ENCODE measurements at places on chromosomes 1 and 21. TPM values are rescaled to one million over a fixed set of nuclear protein-coding genes. Genes with fewer than 3 reads are reported as not detected.

- DNase-seq, result no peak
Observed at GRCh38 chr1:163035446-163036249, 33.5 kb upstream of the RGS4 start.

DNA sequence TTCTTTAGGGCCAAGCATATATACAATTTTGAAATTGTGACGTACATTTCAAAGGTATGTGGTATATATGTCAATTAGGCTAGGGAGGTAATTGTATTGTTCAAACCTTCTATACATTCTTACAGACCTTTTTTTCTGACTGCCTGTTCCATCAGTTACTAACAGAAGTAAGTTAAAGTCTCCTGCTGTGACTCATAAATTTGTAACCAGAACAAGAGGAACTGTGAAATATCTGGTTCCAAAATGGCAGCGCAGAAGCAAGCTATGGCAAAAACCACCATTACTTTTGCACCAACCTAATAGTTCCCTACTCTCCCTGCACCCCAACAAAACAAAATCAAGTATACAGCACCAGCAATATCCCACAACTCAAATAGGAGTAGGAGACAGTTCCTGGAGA lies 93.6 kb downstream of the ENAH start:
- DNase-seq, result no peak

DNA sequence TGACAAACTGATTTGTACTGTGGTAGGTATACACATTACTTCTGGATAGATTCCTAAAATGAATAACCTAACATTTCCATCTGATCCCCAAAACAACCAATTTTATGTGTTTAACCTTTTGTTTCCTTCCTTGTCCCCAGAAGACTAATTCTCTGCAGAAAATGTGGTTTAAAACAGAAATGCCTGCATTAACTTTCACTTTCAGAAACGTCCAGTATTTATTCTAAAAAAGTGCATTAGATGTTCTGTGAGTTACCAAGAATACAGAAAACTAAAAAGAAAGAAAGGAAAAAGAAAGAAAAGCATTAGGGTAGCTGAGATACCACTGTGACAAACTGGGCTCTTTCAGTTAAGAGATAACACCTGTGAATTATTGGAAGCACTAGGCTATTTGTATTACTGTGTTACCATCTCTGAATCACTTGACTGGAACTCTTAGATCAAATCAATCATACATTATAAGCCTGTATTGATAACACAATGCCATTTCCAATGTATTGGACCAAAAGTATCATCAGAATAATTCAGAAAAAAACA lies 177.7 kb downstream of the NCAM2 start:
- DNase-seq, result no peak

DNA sequence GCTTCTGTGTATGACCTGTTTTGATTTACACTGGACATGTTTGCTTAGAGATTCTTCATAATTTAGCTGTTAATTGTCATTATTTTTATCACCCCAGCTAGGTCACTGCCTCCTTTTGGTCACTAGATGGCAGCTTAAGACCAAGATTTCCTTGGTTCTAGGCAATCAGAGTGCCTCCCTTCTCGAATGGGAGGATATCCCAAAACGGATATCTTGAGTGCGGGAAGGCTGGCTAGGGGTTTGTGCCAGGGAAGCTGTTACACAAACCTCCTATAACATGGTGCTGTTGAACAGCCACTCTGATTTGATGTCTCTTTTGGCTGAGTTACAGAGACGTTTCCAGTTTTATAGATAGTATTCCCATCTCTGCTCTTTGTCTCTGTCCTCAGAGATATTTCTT lies 283.5 kb downstream of the S1PR1 start:
- DNase-seq, result no peak

DNA sequence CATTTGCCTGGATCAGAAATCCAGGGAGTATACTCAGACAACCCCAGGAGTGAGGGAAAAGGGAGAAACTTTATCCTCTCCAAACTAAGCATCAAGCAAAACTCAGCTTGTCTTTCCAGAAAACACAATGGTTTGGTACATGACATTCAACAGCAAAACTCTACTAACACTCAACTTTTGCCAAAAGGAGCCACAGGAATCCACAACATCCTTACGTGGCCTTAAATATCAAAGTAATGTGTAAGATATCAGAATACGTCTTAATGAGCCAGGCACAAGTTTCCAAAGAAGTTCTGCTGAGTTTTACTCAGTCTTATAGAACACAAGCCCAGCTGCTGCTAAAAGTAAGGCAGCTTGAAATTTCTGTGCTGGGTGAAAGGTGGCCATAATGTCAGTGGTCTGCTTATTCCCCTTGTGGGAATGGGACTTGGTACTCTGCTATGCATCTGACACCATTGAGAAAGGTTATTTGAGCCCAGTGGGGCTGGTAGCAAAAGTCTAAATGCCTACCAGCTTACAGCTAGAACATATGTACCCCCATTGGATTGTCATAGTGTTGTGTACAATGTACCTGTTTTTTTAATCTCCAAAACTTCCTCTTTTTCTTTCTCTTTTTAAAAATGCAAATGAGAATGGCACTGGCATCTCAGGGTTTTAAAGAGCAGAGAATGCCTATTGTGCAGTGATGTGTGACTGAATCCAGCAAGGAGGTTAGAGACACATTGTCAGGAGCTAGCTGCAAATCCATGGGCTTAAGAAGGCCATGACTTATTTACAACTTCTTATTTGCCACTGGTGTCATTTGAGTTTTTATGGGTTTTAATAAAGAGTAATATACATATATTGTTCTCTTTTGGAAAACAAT lies 62.0 kb upstream of the ST6GALNAC3 start:
- DNase-seq, result no peak

GRCh38 chr1:5901150-5901549 lies 91.1 kb downstream of the NPHP4 start:
- no peak for DNase-seq

DNA sequence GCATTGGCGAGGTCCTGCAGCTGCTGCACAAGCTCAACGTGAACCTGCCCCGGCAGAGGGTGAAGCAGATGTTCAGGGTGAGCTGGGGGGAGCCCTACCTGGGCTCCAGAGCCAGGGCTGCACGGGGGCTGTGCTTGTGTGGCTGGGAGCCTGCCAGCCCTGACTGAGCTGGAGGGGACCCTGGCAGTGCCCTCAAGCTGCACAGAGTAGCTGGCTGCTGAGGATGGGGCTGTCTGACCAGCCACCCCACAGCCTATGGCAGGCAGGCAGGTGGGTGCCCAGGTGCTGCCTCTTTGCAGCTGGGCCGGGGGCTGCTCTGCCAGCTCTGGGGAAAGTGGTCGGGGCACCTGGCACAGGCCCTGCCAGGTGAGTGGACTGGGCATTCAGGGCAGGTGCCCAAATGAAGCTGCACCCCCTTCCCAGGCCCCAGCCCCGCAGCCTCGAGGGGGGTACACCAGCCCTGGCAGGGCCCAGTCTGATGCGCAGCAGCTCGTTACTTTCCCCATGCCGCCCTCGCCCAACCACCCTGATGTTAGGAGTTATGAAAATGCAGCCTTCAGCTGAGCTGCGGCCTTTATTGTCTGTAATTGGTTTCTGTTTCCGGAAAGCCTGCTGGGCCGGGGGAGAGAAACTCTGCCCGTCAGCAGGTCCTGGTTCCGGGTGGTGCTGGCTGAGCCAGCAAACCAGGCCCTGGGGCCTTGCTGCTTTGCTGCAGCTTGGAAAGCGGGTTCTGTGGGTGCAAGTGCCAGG lies 4.3 kb downstream of the PLCH2 start:
- DNase-seq, result no peak

DNA sequence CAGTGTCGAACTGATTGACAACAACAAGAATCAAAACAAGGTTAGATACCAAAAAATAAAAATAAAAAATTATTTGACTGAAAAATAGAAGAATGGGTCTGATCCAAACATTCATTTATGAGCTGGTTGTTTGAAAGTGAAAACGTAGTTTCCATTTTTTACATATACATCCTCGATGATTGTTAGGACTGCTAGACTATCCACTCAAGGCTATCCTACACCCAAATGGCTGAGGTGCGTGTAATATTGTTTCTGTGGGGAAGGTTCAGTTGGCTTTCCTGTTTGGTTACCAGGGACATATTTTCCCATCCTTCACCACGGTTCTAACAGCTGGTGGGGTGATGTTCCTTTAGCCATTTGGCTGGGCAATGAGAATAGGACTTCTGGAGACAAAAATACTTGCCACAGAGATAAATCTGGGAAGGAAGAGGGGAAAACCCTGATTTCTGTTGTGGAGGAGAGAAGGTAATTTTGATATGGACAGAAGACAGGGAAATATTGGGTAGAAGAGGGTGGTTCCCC lies 66.3 kb downstream of the MAP3K7CL start:
- no peak for DNase-seq

GRCh38 chr1:103461161-103462105 lies 64.1 kb upstream of the RNPC3 start:
- DNase-seq, result no peak

GRCh38 chr1:121558514-121558913 lies 373.7 kb downstream of the SRGAP2C start:
- no peak for DNase-seq

DNA sequence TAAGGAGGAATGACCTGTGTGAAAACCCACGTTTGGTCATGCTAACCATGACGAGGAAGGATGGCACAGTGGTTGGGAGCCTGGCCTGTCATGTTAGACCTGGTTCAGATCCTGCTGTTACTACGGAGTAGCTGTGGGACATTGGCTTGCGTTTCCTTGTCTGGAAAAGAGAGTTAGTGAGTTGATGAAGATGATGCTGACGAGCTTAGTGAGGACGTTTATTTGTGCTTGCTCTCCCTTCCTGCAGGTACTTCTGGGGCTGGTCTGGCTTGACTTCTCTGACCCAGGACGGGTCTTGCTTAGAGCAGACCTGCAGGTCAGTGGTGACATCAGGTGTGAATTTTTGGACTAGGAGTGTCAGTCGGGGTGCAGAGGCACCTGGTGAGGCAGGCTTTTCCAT lies 14.7 kb downstream of the GALNT2 start:
- no peak for DNase-seq

- DNase-seq, result no peak
Observed at GRCh38 chr1:36567601-36568341, 85.1 kb upstream of the CSF3R start.

Gene LCE1F
- not detected for total RNA-seq

Gene PTPN22
- 0.89 TPM for total RNA-seq

Gene GRIK1
- total RNA-seq, result 8.6 TPM

Data from dorsolateral prefrontal cortex (tissue), 122 donors.